ENCODE measurements at places on chromosomes 16 and 17.

GRCh38 chr16:27974896-27975540 is 88.5 kb downstream of the GSG1L start:
- no peak overlapping the region for H3K27ac ChIP-seq
- no peak for DNase-seq
- no peak overlapping the region for H3K4me3 ChIP-seq
- no peaks in the 10 kb centered on the region for H3K36me3 ChIP-seq

GRCh38 chr16:88743693-88744576 is 37.6 kb downstream of the CTU2 start:
- no peak overlapping the region for H3K27ac ChIP-seq
- no peak overlapping the region for H3K4me3 ChIP-seq
- H3K36me3 ChIP-seq: peaks cover 36% of the 10 kb centered on the region
- no peaks in the 10 kb centered on the region for H3K27me3 ChIP-seq
- H3K4me1 ChIP-seq: peaks cover 21% of the 10 kb centered on the region
- peak; percentile 66 for DNase-seq

GRCh38 chr17:9308069-9308468 is 267.6 kb downstream of the STX8 start:
- H3K27me3 ChIP-seq: no peaks in the 10 kb centered on the region
- no peaks in the 10 kb centered on the region for H3K4me1 ChIP-seq
- no peak for DNase-seq
- no peak overlapping the region for H3K27ac ChIP-seq
- no peak overlapping the region for H3K4me3 ChIP-seq

- H3K27me3 ChIP-seq: no peaks in the 10 kb centered on the region
- H3K27ac ChIP-seq: no peak overlapping the region
These were observed 6.5 kb downstream of the CHD9 start for GRCh38 chr16:53061256-53061655.

- H3K4me1 ChIP-seq: no peaks in the 10 kb centered on the region
- no peak overlapping the region for H3K27ac ChIP-seq
- no peak overlapping the region for H3K4me3 ChIP-seq
- no peak for DNase-seq
- H3K36me3 ChIP-seq: peaks cover 33% of the 10 kb centered on the region
- H3K27me3 ChIP-seq: no peaks in the 10 kb centered on the region
These were observed 9.3 kb downstream of the ANKS3 start for GRCh38 chr16:4724661-4725270.

- no peak overlapping the region for H3K4me3 ChIP-seq
- H3K4me1 ChIP-seq: peaks cover 24% of the 10 kb centered on the region
- no peak for DNase-seq
- H3K27ac ChIP-seq: no peak overlapping the region
- H3K36me3 ChIP-seq: no peaks in the 10 kb centered on the region
These were observed 18.9 kb downstream of the ADGRG1 start for GRCh38 chr16:57647136-57647875.

DNA sequence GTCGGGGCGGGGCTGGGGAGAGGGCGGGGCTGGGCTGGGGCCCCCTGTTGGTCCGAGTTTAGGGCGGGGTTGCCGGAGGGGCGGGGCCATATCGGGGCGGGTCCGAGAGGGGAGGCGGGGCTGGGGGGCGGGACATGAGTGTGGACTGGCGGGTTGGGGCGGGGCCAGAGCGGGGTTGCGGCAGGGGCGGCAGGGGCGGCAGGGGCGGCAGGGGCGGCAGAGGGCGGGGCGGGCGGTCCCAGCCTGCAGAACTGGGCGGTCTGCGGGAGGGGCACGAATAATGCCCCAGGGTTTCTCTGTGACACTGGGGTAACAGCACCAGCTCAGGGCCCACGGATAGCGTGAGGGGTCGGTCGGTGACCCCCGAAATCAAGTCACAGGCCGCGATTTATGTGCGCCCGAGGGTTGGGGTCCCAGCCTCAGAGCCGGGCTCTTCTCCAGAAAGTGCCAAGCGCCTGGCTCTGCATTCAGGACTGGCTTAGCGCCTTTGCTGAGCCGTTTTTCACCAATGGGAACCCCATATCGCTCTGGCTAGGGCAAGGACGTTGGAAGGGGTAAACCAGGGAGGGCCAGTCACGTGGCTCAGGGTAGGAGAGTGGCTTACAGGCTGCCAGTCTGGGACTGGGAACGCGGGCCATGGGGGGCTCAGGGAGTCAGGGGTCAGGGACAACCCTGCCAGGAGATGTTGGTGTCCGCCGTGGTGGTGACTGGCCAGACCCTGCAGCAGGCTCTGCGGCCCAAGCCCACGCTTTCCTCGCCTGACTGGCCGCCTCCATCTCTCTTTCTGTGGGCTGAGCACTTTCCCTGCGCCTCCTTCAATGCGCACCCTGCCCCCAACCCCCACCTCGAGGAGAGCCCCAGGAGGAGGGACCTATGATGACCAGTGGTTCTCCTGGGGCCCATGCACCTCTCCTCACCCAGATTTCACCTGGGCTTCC is 1.2 kb upstream of the METTL26 start:
- peak overlapping the region; percentile 89 for H3K4me3 ChIP-seq
- peak overlapping the region; percentile 95 for H3K27ac ChIP-seq
- no peaks in the 10 kb centered on the region for H3K27me3 ChIP-seq
- DNase-seq: peak; percentile 77
- peaks cover 31% of the 10 kb centered on the region for H3K4me1 ChIP-seq

- H3K27ac ChIP-seq: no peak overlapping the region
- DNase-seq: no peak
- no peaks in the 10 kb centered on the region for H3K4me1 ChIP-seq
These were observed 410.6 kb downstream of the SLC39A11 start for GRCh38 chr17:72681844-72682243.

- no peaks in the 10 kb centered on the region for H3K27me3 ChIP-seq
- H3K27ac ChIP-seq: no peak overlapping the region
These were observed 12.4 kb upstream of the TRIM25 start for GRCh38 chr17:56926270-56926669.

GRCh38 chr17:45103269-45103795 is 29.0 kb downstream of the PLCD3 start:
- H3K4me1 ChIP-seq: no peaks in the 10 kb centered on the region
- no peak overlapping the region for H3K27ac ChIP-seq
- no peak for DNase-seq
- H3K27me3 ChIP-seq: no peaks in the 10 kb centered on the region

DNA sequence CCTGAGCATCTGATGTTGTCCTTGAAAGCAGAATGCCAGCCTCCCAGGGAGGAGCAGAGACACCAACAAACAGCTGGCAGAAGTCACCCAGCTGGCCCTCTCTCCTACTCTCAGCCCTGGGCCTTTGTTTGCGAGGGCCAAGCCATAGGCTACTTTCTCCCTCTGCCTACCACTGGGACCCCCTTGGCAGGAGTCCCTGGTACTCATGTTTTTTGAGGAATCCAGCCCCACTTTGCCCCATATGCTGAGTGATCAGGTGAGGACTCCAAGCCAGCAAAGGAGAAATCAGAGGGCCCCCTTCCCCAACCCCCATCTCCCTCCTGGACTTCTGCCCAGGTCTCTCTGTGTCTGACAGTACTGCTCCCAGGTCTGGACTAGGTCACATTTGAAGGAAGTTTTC is 121.9 kb downstream of the USP31 start:
- H3K36me3 ChIP-seq: no peaks in the 10 kb centered on the region
- H3K27ac ChIP-seq: no peak overlapping the region
- DNase-seq: no peak
- H3K4me3 ChIP-seq: no peak overlapping the region
- H3K4me1 ChIP-seq: no peaks in the 10 kb centered on the region

Measured in CD14-positive monocyte (primary cell).